ENCODE measurements at places on chromosomes 16 and 17.

GRCh38 chr17:55053855-55054254 is 85.3 kb downstream of the STXBP4 start:
- H3K27me3 ChIP-seq: no peaks in the 10 kb centered on the region
- no peaks in the 10 kb centered on the region for H3K4me1 ChIP-seq
- H3K4me3 ChIP-seq: no peak overlapping the region
- peaks cover 5% of the 10 kb centered on the region for H3K36me3 ChIP-seq
- no peak for ATAC-seq
- no peak overlapping the region for H3K27ac ChIP-seq

- H3K36me3 ChIP-seq: no peaks in the 10 kb centered on the region
- H3K27me3 ChIP-seq: peaks cover 23% of the 10 kb centered on the region
- ATAC-seq: no peak
- no peak overlapping the region for H3K4me3 ChIP-seq
Measured at GRCh38 chr17:72361892-72362291, 241.1 kb downstream of the SOX9 start.

DNA sequence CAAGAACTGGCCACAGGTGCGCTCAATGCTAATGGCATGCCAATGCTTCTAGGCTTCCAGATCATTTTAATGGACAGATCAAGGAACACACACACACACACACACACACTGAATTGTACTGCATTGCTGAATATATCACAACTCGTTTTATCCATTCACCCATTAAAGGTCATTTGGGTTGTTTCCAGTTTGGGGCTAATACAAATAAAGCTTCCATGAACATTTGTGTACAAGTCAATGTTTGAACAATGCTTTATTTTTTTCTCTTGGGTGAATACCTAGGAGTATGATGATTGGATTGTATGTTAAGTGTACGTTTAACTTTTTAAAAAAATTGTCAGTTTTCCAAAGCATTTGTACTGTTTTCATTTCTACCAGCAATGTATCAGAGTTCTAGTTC is 3.6 kb upstream of the PCTP start:
- H3K27me3 ChIP-seq: no peaks in the 10 kb centered on the region
- H3K4me1 ChIP-seq: peaks cover 5% of the 10 kb centered on the region
- no peak overlapping the region for H3K27ac ChIP-seq
- no peak for ATAC-seq
- no peak overlapping the region for H3K4me3 ChIP-seq
- no peaks in the 10 kb centered on the region for H3K36me3 ChIP-seq

DNA sequence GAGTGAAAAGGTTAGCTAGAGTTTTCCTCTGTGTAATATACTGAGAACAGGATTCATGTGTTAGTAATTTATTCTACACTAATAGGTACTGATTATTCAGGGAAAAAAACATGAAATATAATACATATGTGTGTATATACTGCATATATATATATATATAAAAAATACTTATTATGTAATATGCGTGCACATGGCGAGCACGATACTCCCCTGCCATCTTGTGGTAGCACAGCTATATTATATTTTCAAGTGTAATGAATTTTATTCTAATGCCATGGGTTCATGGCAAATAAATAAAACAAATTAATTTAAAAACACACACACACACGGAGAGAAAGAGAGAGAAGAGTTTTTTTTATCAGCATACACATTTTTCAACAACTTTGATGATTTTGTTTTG is 460.6 kb downstream of the KCNJ2 start:
- no peaks in the 10 kb centered on the region for H3K36me3 ChIP-seq
- no peaks in the 10 kb centered on the region for H3K4me1 ChIP-seq
- no peak for ATAC-seq

DNA sequence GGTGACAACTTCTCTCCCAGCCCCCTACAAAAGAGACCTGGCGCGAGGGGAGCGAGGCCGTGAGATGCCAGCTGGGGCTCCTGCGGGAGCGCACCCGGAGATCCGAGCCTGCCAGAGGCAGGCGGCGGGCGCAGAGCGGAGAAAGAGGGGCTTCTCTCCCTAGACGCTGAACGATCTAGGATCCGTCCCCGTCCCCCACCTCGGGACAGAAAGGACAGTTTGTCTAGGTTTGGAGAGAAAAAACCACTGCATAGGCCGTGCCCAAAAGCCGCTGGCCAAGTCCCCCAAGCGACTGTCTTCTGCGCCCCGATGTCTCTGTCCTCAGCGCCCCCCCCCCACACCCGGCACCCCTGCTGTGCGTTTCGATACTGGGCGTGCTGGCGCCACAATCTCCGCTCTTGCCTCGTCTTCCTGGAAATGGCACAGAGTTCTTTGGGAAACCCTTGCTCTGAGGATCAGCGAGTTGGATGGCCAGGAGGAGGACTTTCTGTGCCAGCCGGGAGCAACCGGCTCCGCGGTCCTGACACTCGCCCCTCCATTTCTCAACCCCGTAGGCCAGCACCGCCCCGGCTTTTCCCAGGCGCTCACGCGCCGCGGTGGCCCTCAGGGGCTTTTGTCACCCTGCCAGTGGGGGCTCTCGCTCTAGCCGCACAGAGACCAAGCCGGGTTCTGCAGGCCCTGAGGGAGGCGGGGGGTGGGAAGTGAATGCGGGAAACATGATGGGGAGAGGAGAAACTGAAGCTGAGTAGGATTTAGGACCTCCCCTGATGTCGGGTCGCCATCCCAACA is 1.0 kb downstream of the SSTR2 start:
- peaks cover 10% of the 10 kb centered on the region for H3K4me1 ChIP-seq
- H3K36me3 ChIP-seq: no peaks in the 10 kb centered on the region

DNA sequence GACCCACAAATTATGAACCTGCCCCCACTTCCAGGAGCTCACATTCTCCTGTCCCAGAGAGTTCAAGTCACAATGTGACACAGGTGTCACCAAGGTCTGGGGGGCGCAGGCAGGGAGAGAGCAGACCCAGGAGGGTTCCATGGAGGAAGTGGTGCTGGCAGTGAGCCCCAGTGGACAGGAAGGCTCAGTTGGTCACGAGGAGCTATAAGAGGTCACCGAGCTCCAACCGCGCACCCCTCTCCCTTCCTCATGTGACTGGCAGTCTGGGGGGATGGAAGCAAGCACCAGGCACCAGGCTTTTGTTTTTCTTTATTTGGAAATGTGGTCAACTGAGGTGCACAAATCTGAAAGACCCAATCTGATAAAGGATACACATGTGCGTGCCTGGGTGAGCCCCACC is 2.5 kb downstream of the ITGAD start:
- no peaks in the 10 kb centered on the region for H3K4me1 ChIP-seq
- no peak overlapping the region for H3K4me3 ChIP-seq
- H3K27ac ChIP-seq: no peak overlapping the region
- peaks cover 34% of the 10 kb centered on the region for H3K27me3 ChIP-seq

DNA sequence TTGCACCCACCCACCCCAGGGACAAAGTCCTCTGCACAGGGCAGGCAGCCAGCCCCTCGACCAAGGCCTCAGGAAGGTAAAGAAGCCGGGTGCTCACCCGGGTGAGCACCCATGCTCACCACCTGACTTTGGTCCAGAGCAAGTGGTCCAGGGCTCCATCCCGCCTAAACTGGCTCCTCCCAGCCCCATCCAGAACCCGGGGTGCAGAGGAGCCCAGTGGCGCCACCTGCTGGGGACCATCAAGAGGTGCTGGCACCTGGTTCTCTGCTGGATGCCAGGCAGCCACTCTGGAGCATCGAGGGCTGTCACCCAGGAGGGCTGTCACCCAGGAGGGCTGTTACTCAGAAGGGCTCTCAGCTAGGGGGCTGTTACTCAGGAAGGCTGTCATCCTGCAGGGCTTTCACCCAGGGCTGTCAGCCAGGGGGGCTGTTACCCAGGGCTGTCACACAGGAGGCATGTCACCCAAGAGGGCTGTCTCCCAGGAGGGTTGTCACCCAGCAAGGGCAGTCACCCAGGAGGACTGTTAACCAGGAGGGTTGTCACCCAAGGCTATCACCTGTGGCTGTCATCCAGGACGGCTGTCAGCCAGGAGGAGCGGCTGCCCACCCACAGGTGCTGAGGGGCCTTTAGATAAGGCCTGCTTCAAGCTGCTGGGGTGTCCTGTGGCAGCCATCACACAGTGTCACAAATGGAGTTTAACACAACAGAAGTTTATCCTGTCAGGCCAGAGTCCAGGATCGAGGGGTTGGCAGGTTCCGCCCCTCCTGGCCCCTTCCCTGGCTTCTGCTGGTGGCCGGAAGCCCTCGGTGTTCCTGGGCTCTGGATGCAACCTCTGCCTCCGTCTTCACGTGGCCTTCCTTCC is 98.5 kb downstream of the TNFRSF13B start:
- no peaks in the 10 kb centered on the region for H3K36me3 ChIP-seq
- no peaks in the 10 kb centered on the region for H3K4me1 ChIP-seq
- peaks cover 7% of the 10 kb centered on the region for H3K27me3 ChIP-seq
- peak; percentile 34 for ATAC-seq

DNA sequence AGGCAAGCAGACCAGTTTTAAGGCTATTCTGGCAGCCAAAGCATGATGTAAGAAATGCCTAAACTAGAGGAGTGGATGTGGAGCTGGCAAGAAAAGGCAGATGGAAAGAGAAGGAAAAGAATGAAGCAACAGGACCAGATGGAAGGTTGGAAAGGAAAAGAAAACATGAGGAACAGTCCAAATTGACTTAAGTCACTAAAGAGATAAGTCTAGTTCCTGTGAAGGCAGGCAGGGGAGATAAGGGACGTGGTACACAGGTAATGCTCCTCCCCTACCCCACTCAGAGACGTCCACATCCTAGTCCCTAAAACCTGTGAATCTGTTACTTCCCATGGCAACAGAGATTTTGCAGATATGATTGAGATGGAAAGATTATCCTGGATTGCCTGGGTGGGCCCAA is 43.5 kb downstream of the TEX2 start:
- no peaks in the 10 kb centered on the region for H3K27me3 ChIP-seq
- no peak overlapping the region for H3K27ac ChIP-seq
- H3K36me3 ChIP-seq: no peaks in the 10 kb centered on the region
- peak; percentile 55 for ATAC-seq

DNA sequence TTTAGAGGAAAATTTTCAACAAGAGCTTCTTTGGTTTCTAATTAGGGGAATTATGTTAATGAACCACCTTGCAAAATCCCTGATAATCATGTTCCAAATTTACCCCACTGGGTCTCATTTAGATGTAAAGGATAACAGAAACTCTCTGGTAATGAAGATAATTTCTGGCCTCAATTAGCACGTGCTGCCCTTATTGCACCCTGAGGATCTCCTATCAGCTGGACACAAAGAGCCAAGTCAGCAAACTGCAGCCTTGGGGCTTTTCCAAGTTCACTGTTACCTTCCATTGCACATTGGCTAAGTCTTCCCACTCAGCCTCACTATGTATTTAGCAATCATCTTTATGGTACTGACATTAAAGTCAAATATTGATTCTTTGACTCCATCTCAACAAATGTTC is 78.1 kb downstream of the GP2 start:
- H3K36me3 ChIP-seq: no peaks in the 10 kb centered on the region
- no peak overlapping the region for H3K27ac ChIP-seq
- H3K4me3 ChIP-seq: no peak overlapping the region
- H3K27me3 ChIP-seq: peaks cover 14% of the 10 kb centered on the region
- no peaks in the 10 kb centered on the region for H3K4me1 ChIP-seq
- no peak for ATAC-seq

GRCh38 chr16:69745959-69746358 is 8.8 kb downstream of the NOB1 start:
- ATAC-seq: no peak
- no peaks in the 10 kb centered on the region for H3K4me1 ChIP-seq
- H3K36me3 ChIP-seq: no peaks in the 10 kb centered on the region

DNA sequence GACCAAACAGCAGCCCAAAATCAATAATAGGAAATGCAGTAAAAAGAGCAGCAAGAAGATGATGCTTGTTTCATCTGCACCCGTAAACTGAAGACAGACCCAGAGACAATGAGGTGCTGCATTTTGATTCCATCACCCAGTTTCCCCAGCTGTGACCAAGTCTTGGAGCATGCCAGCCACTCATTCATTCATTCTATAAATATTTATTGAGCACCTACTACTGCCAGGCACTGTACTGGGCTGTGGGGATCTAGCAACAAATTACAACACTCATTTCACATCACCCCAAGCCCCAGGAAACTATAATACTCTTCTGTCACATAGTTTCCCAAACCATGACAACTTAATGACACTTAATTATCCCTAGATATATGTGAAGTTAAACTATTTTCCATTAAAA is 79.2 kb downstream of the TOX3 start:
- no peak for ATAC-seq
- no peak overlapping the region for H3K4me3 ChIP-seq
- no peaks in the 10 kb centered on the region for H3K27me3 ChIP-seq
- H3K4me1 ChIP-seq: no peaks in the 10 kb centered on the region

- no peaks in the 10 kb centered on the region for H3K4me1 ChIP-seq
- no peak overlapping the region for H3K27ac ChIP-seq
- no peak for ATAC-seq
- H3K36me3 ChIP-seq: peaks cover 46% of the 10 kb centered on the region
- H3K27me3 ChIP-seq: no peaks in the 10 kb centered on the region
Measured at GRCh38 chr16:72884037-72884436, 163.9 kb downstream of the ZFHX3 start.

DNA sequence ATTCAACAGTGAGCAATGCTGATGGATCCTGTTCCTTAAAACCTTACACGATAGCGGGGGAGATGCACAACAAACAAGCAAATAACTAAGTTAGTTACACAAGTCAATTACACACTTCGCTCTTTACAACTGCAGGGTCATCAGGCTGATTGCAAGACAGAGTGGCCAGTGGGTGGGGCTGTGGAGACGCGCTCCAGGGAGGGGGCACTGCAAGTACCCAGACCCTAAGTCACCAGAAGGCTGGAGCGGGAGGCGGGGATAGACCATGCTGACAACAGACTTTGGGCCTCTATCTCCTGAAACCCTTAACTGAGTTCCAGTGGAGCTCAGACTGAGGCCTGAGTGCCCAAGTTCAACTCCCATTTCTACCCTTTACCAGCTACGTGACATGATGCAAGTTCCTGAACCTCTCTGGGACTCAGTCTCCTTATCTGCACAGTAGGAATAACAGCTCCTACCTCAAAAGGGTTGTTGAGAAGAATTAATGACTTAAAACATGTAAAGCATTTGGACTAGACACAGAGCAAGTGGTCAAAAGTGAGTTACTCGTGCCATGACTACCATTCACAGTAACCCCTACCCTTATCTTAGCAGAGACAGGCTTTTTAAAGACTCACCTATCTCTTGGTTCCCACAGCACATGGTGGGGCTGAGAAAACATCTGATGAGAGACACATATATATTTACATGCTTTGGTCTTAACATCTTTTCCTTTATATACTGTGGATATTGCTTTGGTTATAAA is 10.4 kb downstream of the CPPED1 start:
- H3K36me3 ChIP-seq: no peaks in the 10 kb centered on the region
- no peak for ATAC-seq
- H3K27me3 ChIP-seq: no peaks in the 10 kb centered on the region
- no peak overlapping the region for H3K4me3 ChIP-seq
- no peaks in the 10 kb centered on the region for H3K4me1 ChIP-seq
